ENCODE measurements at places on chromosomes 6 and 20.

GRCh38 chr6:36350681-36351571 is 14.2 kb upstream of the BNIP5 start:
- DNase-seq = no peak

GRCh38 chr6:37020812-37021211 is 15.4 kb downstream of the FGD2 start:
- DNase-seq = no peak

- DNase-seq = no peak
These were observed 6.2 kb upstream of the SNAI1 start for GRCh38 chr20:49976542-49976941.

- no peak for DNase-seq
These were observed 10.7 kb downstream of the ANGPT4 start for GRCh38 chr20:905396-905961.

DNA sequence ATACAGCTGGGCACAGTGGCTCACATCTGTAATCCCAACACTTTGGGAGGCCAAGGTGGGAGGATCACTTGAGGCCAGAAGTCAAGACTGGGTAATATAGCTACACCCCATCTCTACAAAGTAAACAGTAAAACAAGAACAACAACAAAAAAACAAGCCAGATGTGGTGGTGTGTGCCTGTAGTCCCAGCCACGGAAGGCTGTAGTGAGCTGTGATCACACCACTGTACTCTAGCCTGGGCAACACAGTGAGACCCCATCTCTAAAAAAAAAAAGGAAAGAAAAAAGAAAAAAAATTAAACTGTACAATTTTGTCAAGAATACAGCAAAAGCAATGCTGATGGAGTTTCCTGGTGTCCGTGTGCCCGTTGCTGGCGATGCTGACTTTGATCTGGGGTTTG is 47.2 kb upstream of the SLCO4A1 start:
- no peak for DNase-seq

DNA sequence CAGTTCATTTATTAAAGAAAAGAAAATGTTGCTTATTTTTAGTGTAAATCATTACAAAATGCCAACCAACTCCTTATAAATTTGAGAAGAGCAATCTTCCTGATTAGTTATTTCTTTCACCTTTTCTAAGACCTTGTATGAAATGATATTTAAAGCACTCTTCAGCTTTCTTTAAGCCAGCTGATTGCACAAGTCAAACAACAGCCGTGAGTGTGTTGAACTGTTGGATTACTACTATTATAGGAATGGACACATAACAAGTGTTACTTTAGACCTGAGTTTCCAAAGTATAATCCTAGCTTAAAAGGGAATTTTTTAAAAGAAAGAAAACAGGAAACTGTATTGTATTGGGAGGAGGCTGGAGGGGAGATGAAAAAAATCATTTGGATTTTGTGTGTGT is 26.8 kb upstream of the GLP1R start:
- no peak for DNase-seq

DNA sequence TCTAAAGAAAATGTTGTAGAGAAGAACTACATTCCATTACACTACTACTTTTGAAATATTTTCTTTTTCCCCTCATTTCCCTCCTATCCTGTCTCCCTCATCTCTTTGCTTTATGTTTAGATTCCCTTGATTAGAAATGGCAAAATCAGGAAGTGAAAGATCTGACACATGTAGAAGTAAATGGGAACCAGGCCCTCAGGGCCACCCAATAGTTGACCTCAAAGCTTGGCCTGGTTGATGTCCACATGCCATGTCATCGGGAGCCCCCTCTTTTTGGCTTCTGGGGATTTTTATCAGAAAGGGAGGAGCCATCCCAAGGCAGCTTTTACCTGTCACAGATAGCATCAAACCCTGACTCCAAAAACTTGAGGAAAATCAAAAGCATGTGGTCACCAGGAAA is 168.3 kb upstream of the ECI2 start:
- no peak for DNase-seq

DNA sequence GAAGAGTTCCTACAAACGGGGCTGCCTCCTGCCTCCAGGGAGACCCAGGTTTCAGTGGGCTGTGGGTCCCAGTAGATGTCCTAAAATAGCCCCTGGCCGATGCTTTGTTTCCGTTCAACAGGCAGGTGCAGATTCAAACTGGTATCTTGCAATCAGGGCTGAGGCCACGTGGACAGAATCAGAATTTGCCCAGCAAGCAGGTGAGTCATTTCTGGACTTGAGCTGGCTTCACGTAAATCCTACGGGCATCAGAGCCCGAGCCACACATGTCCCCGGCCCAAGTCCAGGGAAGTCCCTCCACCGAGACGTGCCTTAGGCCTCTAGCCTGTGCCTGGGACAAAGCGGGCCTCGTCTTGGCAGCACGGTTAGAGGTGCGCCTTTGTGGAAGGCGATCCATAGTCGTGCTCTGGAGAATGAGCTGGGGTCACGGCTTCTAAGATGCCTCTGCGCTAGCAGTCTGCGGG is 101.6 kb upstream of the FRMD1 start:
- DNase-seq = no peak

DNA sequence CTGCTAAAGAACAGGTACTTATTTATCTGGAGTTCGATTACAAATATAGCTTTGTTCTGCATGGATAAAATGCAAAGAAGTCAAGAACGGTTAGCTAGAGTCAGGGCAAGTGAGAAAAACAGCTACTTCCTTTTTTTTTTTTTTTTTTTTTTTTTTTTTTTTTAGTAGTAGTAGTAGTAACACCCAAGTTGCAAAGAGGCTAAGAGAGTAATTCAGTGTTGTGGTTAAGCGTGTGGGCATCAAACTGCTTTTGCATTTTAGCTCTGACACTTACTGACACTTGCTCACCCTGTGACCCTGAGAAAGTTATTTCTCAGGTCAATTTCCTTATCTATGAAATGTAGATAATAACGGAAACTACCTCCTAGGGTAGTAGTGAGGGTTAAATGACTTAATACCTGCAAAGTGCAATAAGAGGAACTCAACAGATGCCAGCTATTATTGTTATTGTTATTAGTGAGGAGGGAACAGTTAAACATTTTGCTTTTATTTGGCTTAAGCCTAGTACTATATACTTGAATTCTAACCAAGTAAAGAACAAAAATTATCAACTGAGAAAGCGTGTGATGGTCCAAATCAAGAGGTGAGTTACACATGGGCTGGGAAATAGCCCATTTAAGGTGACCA is 86.7 kb upstream of the BACH2 start:
- DNase-seq = no peak

DNA sequence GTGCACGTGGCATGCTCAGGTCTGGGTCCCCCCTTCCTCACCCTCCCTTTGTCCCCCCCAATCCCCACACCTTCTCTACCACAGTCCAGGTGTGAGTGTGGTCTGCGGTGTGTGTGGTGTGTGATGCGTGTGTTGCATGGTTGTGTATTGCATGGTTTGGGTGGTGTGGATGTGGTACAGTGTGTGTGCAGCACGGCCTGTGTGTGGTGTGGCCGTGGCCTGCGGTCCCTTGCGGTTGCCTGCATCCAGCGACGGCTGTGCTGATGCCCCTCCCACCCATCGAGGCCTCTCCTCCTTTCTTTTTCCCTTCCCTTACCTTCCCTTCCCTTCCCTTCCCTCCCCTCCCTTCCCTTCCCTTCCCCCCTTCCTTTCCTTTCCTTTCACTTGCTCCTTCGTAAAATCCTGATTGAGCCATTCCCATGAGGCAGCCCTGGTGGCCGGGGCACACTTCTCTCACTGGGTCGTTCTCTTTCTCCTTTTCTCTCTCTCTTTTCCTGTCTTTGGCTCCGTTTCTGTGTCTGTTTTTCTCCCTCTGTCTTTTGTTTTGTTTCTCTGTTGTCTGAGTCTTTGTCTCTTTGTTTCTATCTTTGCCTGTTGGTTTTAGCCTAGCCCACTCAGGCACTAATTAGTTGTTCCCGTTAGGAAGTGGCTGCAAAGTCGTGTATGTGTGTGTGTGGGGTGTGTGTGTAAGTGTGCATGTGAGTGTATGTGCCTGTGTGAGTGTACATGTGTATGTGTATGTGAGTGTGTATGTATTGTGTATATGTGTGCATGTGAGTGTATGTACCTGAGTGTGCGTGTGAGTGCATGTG is 65.7 kb downstream of the SRC start:
- DNase-seq = no peak

GRCh38 chr20:15674253-15675060 is 898.8 kb downstream of the KIF16B start:
- DNase-seq = no peak

- no peak for DNase-seq
These were observed 124.0 kb downstream of the PLCB1 start for GRCh38 chr20:8255945-8256632.

DNA sequence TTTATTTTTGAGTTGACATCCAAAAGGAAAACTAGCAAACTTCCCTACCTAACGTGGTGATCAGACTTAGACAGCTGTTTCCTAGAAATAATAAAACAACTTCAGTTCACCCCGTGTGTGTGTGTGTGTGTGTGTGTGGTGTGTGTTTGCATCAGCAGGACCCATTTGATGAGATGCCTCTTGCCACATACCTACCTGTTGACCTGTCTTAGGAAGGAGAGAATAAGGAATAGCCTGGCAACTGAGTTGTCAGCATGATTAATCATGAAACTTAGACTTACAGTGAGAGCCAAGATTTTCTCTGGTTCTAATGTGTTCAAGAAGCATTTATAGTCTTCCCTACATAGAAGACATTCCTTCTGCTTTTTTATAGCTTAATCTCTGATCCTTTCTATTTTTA is 16.1 kb upstream of the PBOV1 start:
- no peak for DNase-seq

DNA sequence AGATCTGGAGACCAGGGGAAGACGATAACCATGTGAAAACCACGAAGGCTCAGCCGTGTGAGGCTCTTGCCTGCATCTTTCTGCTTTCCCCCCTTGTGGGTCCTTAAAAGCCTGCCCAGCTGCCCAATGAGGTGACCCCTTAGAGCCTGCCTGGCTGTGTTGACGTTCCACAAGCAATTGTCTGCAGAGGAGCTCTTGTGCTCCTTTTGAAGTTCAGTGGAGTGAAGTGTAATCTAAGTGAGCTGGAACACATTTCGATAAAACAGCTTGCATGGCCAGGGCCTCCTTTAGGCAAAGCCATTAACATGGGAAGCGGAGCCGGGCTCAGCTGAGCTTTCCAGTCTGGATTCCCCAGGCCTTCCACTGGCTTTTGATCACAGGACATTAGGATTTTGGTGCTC is 27.3 kb upstream of the TCP11 start:
- no peak for DNase-seq

GRCh38 chr6:13390658-13391057 is 62.3 kb upstream of the TBC1D7 start:
- no peak for DNase-seq

- no peak for DNase-seq
These were observed 76.8 kb downstream of the UNC5CL start for GRCh38 chr6:40962241-40962640.

- no peak for DNase-seq
These were observed 9.8 kb downstream of the RAET1G start for GRCh38 chr6:149913085-149913484.

- no peak for DNase-seq
These were observed 451.5 kb upstream of the MAN1A1 start for GRCh38 chr6:119801056-119801455.

DNA sequence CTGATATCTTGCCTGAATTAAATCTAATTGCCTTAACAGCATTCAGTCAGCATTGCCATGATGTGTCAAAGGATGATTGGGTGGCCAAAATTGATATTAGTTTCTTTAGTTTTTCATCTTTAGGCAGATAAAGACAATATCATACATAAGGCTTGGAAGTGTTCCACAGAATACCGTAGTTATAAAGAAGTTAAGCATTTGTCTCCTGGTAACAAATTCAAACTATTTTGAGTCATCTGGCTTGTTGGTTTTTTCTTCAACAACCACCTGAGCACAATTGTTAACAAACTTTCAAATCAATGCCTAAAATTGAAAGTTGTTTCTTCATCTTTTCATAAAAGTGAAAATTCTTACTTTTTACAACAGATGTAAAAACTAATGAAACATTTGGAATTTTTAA is 47.5 kb upstream of the ADGRF5 start:
- DNase-seq = no peak

DNA sequence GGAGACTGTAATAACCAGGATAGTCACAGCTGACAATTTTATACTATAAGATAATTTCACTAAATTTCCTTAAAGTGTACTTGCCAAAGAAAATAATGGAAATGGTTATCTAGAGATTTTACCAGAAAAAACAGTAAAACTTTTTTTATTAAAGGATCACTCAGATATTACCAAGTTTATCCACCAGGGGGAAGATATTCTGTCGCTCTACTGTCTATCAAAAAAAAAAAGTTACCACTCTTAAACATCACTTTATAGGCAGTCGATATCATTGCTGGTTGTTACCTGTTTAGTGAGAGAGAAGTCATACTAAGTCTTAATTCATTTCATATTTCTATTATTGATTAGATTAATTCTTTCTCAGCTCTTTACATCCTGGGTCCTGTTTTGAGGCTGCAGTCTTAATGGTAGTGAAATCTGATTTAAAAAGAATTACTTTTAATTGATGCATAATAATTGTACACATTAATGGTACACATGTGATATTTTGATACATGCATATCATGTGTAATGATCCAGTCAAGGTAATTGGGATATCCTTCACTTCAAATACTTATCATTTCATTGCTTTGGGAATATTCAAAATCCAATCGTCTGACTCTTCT is 18.9 kb downstream of the L3MBTL3 start:
- no peak for DNase-seq

DNA sequence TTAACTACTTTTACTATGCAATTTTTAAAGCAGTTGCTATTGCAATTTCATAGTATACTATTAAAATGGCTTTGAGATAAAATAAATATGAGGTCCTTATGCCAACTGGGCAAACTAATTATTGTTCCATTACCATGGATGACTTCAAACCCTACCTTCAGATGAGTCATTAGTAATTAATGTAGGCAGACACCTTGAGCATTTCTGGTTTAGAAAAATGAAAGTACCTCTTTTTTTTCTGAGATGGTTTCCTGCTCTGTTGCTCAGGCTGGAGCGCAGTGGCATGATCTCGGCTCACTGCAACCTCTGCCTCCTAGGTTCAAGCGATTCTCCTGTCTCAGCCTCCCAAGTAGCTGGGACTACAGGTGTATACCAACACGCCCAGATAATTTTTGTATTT is 11.9 kb downstream of the ASF1A start:
- DNase-seq = no peak

- no peak for DNase-seq
These were observed 1.5 kb upstream of the ERVFRD-1 start for GRCh38 chr6:11113038-11113437.

DNA sequence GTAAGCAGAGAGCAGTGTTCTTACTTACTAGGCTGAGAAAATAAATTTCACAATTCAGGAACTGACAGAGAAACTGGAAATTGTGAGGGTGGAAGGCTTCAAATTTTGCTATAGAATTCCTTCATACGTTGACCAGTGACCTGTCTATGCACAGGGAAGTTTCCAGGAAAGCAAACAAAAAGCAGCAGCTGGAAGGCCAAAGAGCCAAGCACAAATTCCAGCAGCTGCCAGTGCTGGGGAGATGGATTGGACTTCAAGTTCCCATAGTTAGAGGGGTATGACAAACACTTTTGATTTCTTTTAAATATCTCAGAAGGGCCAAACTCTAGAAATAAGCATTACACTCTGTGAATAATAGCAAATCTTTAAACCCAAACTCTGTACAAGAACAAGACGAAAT is 299.1 kb upstream of the KCNQ5 start:
- no peak for DNase-seq

- no peak for DNase-seq
These were observed 44.3 kb upstream of the OCSTAMP start for GRCh38 chr20:46594725-46595124.

GRCh38 chr6:115882174-115882573 is 178.5 kb downstream of the FRK start:
- no peak for DNase-seq

All from cortex of kidney (tissue), 1 donor.